ENCODE measurements at places on chromosomes 2 and 18. TPM values are rescaled to one million over a fixed set of nuclear protein-coding genes. Genes with fewer than 3 reads are reported as not detected.

GRCh38 chr2:229124136-229124535 lies 147.0 kb downstream of the PID1 start:
- H3K4me1 ChIP-seq = no peaks in the 10 kb centered on the region
- H3K27me3 ChIP-seq = no peaks in the 10 kb centered on the region
- H3K36me3 ChIP-seq = no peaks in the 10 kb centered on the region
- DNase-seq = no peak

DNA sequence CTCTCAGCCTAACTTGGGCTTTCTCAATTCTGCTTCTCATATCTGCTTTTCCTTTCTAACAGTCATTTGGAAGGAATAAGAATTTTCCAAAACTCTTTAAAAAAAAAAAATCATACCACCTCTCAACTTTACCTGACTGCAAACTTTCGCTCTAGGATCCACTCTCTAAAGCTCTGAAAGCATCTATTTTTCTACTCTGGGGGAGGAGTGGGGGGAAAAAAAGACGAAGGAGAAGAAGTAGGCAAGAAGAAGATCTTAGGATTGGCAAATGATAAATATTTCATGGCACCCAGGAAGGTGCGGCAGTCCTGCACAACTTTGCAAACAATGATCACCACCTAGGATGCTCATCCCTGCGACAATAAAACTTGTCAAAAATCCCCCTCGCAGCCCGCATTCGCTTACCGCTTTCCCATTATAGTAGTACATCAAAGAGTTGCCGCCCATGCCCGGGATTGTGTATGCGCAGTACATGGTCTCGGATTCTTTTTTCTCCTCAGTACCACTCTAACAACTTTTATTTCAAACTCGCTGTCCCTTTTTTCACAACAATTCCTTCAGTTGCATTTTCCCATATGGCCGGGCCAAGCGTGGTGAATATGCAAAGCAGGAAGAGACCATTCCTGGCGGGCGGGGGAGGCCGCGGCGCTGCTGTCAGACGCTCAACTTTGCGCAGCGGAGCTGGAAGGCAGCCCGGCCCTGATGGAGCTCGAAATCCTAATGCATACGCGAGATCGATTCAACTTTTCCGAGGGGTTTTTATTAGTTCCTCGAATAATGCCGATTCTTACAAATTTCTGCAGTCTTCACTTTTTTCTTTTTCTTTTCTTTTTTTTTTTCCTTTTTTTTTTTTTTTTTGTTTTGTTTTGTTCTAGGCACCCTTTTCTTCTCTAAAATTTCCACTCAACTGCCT lies 266.5 kb downstream of the TCF4 start:
- no peaks in the 10 kb centered on the region for H3K36me3 ChIP-seq
- DNase-seq = peak; percentile 74
- H3K27me3 ChIP-seq = no peaks in the 10 kb centered on the region
- H3K4me3 ChIP-seq = peak overlapping the region; percentile 98
- peaks cover 37% of the 10 kb centered on the region for H3K4me1 ChIP-seq

GRCh38 chr2:113080134-113080533 lies 12.4 kb downstream of the IL1F10 start:
- H3K36me3 ChIP-seq = no peaks in the 10 kb centered on the region
- peaks cover 12% of the 10 kb centered on the region for H3K4me1 ChIP-seq
- no peak overlapping the region for H3K4me3 ChIP-seq
- no peaks in the 10 kb centered on the region for H3K27me3 ChIP-seq
- DNase-seq = peak; percentile 86

- peaks cover 8% of the 10 kb centered on the region for H3K4me1 ChIP-seq
- no peak for DNase-seq
- peak overlapping the region; percentile 98 for H3K4me3 ChIP-seq
- H3K36me3 ChIP-seq = no peaks in the 10 kb centered on the region
- no peaks in the 10 kb centered on the region for H3K27me3 ChIP-seq
These were observed 391 bp upstream of the TMEM17 start for GRCh38 chr2:62506421-62506750.

GRCh38 chr2:101802329-101802728 lies 104.8 kb downstream of the MAP4K4 start:
- peaks cover 21% of the 10 kb centered on the region for H3K4me1 ChIP-seq
- H3K27me3 ChIP-seq = no peaks in the 10 kb centered on the region
- H3K36me3 ChIP-seq = no peaks in the 10 kb centered on the region
- no peak for DNase-seq

DNA sequence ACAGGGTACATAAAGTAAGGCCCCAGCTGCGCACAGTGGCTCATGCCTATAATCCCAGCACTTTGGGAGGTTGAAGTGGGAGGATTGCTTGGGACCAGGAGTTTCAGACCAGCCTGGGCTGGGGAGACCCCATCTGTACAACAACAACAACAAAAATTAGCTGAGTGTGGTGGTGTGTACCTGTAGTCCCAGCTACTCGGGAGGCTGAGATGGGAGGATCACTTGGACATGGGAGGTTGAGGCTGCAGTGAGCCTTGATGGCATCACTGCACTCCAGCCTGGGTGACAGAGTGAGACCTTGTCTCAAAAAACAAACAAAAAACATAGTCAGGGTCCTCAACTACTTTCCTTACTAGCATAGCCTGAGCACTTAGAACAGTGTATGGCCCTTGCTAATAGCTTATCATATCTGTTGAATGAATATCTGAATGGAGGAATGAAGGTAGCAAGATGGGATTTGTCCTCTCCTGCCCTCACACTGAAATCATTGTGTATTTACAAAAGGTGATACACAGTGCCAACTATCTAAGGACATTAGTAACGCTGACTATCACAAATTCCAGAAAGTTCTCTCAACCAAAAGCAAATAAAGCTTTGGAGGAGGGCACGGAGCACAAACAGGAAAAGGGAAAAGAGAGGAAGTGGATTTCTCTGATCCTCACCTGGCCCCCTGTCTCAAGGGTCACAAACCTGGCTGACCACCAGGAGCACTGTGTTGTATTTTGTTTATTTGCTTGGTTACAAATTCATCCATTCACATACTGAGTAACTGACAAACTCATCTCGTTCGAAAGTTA lies 38.1 kb downstream of the L3MBTL4 start:
- no peak overlapping the region for H3K27ac ChIP-seq
- H3K4me3 ChIP-seq = no peak overlapping the region
- no peaks in the 10 kb centered on the region for H3K27me3 ChIP-seq
- DNase-seq = no peak
- H3K36me3 ChIP-seq = no peaks in the 10 kb centered on the region

- H3K4me1 ChIP-seq = peaks cover 9% of the 10 kb centered on the region
- no peak overlapping the region for H3K27ac ChIP-seq
- no peaks in the 10 kb centered on the region for H3K36me3 ChIP-seq
- H3K4me3 ChIP-seq = no peak overlapping the region
- peaks cover 55% of the 10 kb centered on the region for H3K27me3 ChIP-seq
- DNase-seq = no peak
These were observed 3.6 kb downstream of the CHN1 start for GRCh38 chr2:175001566-175001965.

DNA sequence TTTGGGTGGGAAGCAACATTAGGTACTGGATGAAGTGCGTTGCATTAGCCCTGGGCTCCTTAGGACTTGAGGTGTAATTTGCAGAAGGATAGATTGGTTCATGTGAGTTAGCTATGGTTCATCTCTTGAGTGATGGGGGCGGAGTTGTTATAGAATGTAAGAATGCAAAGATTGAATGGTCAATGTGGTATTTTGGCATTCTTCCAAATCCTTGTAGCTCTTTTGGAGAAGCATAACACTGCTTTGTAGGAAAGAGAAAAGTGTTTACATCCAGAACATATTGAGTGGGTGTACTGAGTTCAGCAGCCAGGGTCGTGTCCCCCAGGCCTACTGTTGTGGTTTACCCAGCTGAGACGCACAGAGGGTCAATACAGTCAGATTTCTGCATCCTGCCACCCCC lies 173.5 kb downstream of the FMNL2 start:
- H3K27ac ChIP-seq = no peak overlapping the region
- H3K36me3 ChIP-seq = no peaks in the 10 kb centered on the region
- no peak for DNase-seq
- no peak overlapping the region for H3K4me3 ChIP-seq

DNA sequence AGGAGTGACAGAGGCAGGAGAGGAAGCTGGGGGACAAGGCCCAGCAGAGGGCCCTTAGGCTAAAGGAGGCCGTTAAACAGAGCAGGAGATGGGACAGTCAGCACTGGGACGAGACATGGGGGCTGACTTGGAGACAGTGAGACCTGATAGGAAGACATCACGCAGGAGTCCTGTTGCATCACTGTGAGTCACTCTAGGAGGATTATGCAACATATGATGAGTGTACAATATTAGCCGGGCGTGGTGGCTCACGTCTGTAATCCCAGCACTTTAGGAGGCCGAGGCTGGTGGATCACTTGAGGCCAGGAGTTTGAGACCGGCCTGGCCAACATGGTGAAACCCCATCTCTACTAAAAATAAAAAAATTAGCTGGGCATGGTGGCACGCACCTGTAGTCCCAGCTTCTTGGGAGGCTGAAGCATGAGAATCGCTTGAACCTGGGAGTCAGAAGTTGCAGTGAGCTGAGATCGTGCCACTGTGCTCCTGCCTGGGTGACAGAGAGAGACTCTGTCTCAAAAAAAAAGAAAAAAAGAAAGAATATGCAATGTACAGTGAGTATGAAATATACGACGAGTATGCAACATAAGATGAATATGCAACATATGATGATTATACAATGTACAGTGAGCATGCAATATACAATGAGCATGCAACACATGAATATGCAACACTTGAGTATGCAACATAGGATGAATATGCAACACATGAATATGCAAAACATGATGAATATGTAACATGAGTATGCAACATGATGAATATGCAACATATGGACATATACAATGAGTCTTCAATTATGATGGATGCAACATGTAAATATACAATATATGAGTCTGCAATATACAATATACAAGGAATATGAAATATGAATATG lies 83.3 kb upstream of the ID2 start:
- no peaks in the 10 kb centered on the region for H3K27me3 ChIP-seq
- no peaks in the 10 kb centered on the region for H3K36me3 ChIP-seq
- H3K4me3 ChIP-seq = no peak overlapping the region
- peak; percentile 98 for DNase-seq
- H3K27ac ChIP-seq = peak overlapping the region; percentile 76
- H3K4me1 ChIP-seq = peaks cover 47% of the 10 kb centered on the region

DNA sequence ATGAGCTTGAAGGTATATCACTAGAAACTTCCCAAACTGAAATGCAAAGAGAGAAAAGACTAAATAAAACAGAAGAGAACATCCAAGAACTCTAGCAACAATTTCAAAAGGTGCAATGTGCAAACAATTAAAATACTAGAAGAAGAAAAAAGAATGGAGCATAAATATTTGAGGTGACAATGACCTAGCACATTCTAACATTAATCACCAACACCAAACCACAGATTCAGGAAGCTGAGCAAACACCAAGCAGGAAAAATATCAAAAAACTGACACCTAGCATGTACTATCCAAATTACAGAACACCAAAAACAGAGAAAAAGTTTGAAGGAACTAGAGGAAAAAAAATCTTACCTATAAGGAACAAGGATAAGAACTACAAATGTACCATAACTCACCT lies 460.8 kb downstream of the IRS1 start:
- no peak overlapping the region for H3K4me3 ChIP-seq
- peak; percentile 7 for DNase-seq
- H3K36me3 ChIP-seq = no peaks in the 10 kb centered on the region
- no peaks in the 10 kb centered on the region for H3K4me1 ChIP-seq
- H3K27me3 ChIP-seq = no peaks in the 10 kb centered on the region
- no peak overlapping the region for H3K27ac ChIP-seq

- no peak overlapping the region for H3K4me3 ChIP-seq
- no peak for DNase-seq
- H3K4me1 ChIP-seq = no peaks in the 10 kb centered on the region
- no peaks in the 10 kb centered on the region for H3K27me3 ChIP-seq
- H3K36me3 ChIP-seq = peaks cover 55% of the 10 kb centered on the region
These were observed 108.5 kb downstream of the STK39 start for GRCh38 chr2:168138901-168139300.

- H3K4me1 ChIP-seq = no peaks in the 10 kb centered on the region
- H3K27me3 ChIP-seq = no peaks in the 10 kb centered on the region
- H3K4me3 ChIP-seq = no peak overlapping the region
- H3K36me3 ChIP-seq = no peaks in the 10 kb centered on the region
- H3K27ac ChIP-seq = no peak overlapping the region
These were observed 131.2 kb upstream of the SEC11C start for GRCh38 chr18:59008302-59008974.

- peaks cover 2% of the 10 kb centered on the region for H3K27me3 ChIP-seq
- no peak overlapping the region for H3K27ac ChIP-seq
- H3K36me3 ChIP-seq = no peaks in the 10 kb centered on the region
- no peaks in the 10 kb centered on the region for H3K4me1 ChIP-seq
- H3K4me3 ChIP-seq = no peak overlapping the region
These were observed 125.7 kb upstream of the TWIST2 start for GRCh38 chr2:238722181-238722580.

DNA sequence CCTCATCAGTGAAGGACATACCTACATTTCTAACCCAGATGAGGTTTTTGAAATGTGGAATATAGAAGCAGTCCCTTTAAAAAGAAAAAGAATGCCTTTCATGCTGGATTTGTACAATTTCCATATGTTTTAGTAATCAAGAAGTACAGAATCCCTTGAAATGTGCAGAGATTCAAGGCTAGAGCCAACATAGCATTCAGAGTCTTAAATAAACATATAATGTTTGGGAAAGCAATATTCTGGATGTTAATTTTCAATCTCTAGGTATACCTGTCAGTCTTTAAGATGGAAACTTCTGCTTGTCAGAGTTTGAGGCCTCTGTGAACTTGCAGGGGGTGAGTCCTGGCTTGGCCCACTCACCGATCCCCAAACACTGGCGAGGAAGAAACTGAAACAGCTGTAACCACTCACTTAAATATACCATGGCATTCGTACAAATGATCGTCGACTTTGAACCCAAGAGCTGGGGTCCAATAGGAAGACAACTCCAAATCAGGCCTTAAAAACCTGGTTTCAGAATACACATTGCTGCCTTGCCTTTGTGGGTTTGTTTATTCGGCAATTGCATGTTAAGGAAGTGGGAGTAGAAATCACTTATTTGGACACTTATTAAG lies 132.8 kb upstream of the NCK2 start:
- no peaks in the 10 kb centered on the region for H3K4me1 ChIP-seq
- no peaks in the 10 kb centered on the region for H3K27me3 ChIP-seq
- DNase-seq = no peak
- H3K27ac ChIP-seq = no peak overlapping the region
- H3K4me3 ChIP-seq = no peak overlapping the region

The EFR3B gene
- not detected for polyA plus RNA-seq

The CRYGC gene
- not detected for polyA plus RNA-seq

The C18orf54 gene
- 0.14 TPM for polyA plus RNA-seq

The LDLRAD4 gene
- 13.5 TPM for polyA plus RNA-seq

The KCNS3 gene
- not detected for polyA plus RNA-seq

The SNORC gene
- polyA plus RNA-seq = not detected

The ACOXL gene
- not detected for polyA plus RNA-seq

The SMC6 gene
- polyA plus RNA-seq = 6.1 TPM

The ACMSD gene
- not detected for polyA plus RNA-seq

The DSC3 gene
- not detected for polyA plus RNA-seq

The IL37 gene
- polyA plus RNA-seq = not detected
